ENCODE measurements at places on chromosomes 3 and 15.
A peak's percentile ranks its signal among the peaks of the same experiment; 100 is the strongest.

- no peak for DNase-seq
Measured at GRCh38 chr3:11956781-11957180, 47.4 kb upstream of the SYN2 start.

DNA sequence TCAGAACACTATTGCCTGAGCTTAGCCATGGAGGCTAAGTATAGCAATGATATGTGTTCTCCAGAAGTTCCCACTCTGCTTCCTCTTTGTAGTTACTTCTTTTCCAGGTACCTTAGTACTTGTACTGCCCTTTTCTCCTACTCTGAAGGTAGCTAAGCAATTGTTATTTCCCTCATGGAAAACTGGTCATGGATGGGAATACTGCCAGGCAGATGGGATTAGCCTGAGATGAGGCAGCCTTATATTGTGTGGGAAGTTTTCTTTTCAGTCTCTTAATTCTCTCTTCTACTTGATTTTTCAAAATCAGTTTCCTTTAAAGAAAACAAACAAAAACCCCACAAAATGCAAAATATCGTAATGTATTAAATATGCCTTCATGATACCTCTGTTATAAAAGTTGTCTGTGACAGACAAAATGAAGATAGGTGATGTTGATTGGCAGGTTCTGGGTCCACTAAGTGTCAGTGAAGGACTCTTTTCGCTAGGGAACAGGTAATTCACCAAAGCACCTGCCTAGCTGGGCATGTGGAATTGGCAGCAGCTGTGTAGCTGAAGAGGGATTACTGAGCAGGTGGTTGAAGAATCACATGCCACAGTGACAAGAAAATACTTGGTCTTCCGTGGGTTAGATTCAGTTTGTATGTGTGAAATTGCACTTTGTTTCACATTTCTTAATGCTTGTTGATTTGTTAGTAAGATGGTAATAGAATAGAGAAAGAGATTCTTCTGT is 4.1 kb downstream of the ZNF609 start:
- no peak for DNase-seq

DNA sequence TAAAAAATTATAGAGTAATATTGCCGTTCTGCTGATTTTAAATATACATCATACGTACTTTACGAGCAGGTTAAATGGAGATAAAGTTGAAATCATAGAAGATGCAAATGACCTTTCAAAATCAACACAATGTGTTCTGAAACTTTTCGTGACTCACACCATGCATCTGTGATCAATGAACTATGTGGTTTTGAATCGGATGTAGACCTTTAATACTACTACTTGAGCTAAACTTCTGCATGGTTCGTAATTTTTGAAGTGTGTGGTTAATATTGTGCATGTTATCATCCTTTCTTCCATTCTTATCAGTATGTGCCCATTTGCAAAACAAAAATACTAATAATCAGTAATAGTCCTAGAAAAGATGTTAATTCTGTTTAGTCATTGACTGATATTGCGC is 58.9 kb downstream of the GASK1A start:
- DNase-seq: no peak

GRCh38 chr15:100105101-100105500 is 236.7 kb downstream of the ADAMTS17 start:
- DNase-seq: no peak

- DNase-seq: no peak
Measured at GRCh38 chr3:120839120-120839519, 68.9 kb upstream of the STXBP5L start.

DNA sequence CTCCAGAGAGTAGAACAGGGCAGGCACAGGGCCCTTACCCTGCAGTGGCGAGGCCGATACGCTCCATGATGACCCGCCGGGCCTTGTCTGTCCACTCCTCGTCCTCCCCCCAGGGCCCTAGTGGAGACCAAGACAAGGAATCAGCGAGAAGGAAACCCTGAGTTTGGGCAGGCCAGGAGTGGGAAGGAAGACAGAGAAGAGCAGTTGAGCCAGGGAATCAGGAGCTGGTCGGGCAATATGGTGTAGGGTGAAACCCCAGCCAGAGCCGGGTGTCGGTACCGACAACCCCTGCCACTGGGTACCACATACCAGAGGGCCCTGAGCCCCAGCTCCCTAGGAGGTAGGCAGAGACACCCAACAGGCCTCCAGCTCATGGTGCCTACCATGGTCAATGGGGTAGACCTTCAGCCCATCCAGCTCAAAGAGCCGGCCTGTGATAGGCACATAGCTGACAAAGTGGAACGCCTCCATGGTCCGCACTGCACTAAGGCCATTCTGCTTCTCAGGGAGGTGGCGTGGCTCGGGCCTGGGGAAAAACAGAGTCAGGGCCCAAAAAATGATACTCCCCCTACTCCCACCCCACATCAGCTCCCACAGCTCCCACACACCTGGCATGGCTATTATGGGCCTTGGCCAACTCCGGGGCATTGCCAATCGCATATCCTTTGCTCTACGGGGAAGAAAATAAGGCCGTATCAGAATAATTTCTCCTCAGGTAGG is 38.0 kb downstream of the SEMA3G start:
- no peak for DNase-seq

DNA sequence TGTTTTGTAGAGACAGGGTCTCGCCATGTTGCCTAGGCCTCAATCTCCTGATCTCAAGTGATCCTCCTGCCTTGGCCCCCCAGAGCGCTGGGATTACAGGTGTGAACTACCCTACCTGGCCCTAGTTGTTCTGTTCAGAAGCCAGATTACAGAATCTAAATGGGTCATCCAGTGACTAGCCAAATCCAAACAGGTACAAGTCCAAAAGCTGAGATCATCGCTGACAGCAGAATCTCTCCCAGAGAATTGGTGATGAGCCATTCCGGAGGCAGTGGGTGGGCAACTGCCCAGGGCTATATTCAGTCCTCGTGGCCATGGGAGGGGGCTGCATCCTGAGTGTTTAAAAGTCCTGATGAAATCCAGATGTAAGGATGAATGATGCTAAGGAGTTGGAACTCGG is 47.5 kb upstream of the SEMA4B start:
- DNase-seq: no peak

DNA sequence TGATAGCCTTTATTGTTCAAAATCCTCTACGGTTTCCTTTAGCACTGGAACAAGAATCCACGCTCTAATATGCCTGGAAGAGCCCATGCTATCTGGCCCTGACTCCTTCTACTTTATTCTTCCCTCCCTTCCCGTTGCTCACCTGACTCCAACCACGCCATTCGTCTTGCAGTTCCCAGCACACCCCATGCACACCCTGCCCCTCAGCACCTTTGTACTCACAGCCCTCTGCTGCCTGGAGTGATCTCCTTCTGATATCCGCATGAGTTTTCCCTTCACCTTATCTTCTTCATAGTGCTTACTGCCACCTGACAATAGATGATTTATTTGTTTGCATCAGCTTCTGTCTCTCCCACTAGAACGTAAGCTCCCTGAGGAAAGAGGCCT is 16.6 kb upstream of the BCL2A1 start:
- no peak for DNase-seq

GRCh38 chr15:73628976-73629797 is 4.0 kb downstream of the NPTN start:
- DNase-seq: no peak

DNA sequence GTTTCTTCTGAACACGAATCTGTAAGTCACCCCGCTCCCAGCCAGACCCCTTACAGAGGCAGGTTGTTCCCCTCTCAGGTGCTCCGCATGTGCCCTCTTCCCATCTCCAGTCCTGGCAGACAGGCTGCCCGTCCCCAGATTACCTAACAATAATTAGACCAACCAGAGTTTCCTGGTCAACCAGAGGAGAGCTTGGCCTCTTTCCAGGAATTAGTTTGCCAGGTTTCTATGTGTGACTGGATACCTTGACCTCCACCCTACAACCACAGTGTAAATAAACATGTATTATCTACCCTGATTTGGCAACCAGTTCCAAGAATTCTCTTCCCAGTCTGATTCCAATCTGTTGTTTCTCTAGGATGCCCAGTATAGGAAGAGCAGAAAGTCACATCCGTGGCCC is 178.0 kb upstream of the UMPS start:
- no peak for DNase-seq

GRCh38 chr3:44442596-44443309 is 34.7 kb downstream of the ZNF445 start:
- no peak for DNase-seq

GRCh38 chr3:64149886-64150285 is 75.4 kb downstream of the PRICKLE2 start:
- DNase-seq: no peak

- DNase-seq: peak; percentile 44
Measured at GRCh38 chr3:133927540-133928066, 31.9 kb upstream of the RAB6B start.

DNA sequence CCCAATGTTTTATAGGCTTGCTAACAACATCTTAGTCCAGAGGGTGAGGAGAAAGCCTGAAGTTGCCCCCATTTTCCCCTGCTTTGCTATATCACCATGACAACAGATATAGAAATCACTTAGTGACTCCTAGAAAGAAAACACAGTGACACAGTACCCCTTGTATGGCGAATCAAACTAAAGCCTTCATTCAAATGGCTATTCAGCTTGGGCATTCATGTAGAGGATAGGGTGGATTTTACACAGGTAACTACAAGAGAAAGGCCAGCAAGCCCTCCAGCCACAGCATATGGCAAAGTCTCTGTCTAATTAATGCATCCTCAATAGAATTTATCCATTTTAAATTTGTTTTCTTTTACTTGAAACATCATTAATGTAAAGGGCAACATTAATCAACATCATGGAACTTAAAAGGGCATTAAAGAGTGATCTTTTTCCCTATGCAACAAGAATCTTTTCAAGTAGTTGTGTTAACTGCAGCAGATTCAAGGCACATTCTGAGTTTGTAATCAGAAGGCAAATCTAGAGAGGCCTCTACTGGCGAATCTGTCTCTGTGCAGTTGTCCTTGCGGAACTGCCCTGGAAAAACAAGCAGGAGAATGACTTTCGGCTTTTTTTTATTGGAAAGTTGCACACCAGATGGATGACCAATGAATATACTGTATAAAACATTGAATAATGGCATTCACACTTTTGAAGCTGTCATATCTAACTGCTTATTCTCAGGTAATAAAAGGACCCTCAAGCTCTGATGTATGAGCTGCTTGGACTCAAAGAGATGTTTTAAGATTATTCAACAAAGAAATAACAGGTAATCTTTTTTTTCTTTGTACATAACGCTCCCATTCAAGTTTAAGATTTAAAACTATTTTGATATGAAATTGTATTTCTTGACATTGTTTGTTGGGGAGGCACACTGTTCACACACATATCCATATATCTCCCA is 621.7 kb upstream of the AGTR1 start:
- no peak for DNase-seq

DNA sequence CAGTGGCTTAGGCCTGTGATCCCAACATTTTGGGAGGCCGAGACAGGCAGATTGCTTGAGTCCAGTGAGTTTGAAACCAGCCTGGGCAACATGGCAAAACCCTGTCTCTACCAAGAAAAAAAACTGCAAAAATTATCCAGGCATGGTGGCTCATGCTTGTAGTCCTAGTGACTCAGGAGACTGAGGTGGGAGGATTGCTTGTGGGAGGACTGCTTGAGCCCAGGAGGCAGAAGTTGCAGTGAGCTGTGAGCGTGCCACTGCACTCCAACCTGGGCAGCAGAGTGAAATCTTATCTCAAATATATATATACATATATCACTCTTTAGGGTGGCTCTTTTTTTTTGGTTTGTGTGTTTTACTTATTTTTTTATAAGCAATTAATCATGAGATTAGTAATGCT is 83.7 kb upstream of the WDR72 start:
- DNase-seq: no peak

DNA sequence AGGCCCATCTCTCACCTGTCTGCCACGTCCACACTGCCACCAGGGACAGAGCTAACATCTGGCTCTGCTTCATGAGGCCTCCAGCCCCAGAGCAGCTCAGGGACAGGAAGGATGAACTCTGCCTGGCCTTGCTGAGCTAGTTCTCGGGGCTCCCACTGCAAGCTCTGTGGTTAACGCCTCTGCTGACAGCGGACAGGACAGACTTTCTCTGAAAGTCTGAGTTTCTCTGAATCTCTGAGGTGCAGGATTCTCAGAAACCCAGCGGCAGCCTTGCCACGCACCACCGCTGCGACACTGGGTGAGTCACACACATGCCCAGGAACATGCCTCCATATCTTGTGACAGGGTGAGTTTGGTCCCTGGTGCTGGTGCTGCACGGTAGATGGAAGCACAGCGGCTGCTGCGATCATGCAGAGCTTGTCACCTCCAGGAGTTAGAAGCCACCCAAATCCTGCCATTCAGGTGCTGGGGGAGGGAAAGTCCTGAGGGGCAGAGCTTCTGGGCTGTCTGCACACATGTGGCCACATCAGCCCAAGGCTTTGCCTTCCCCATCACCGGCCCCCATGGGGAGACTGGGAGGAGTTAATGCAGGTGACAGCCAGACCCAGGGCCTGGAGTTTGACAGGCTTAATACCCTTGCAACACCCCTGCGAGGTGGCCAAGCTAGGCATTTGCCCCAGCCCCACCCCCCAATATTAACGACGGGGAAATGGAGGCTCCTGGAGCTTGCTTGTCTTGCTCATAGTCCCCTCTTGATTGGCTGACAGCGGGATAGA is 267.0 kb downstream of the PLCL2 start:
- DNase-seq: peak; percentile 23

- no peak for DNase-seq
Measured at GRCh38 chr15:61083081-61083787, 145.9 kb downstream of the RORA start.

- DNase-seq: no peak
Measured at GRCh38 chr3:138842483-138843188, 7.9 kb upstream of the PIK3CB start.

GRCh38 chr3:110495201-110495927 is 576.3 kb upstream of the NECTIN3 start:
- DNase-seq: no peak

DNA sequence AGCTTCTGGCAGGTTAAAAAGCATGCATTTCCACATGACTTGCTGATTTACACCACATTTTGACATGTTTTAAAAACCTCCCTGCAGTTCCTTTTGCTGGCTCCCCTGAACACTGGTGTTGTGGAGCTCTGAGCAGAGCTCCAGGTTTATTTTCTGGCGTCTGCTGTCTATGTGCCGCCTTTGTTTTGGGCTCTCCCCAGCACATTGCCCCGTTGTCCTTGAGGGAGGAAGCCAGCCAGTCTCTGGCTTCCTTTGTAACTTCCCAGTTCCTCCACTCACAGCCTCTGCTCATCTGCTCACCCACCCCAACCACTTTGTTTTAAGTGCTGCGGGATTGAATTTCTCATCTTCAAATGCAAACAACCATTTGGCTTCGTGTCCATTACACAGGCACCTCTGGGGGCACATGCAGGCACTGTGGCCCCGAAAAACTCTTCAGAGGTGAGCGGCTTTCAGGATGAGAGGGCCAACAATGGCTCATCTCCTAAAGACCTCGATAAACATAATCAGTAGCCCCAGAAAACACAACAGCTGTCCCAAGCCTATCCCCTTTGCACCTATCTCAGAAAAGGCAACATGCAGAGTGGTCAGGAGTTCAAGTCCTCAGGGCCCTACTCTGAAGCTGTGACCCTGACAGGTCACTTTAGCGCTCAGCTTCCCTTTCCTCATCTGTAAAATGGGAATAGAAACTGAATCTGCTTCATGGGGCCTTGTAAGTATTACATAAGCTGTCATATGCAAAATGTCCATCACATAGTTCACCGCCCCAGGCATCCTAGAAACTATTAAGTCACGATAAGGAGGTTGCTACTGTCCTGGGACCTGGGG is 1.3 kb upstream of the MEF2A start:
- DNase-seq: no peak

All from stimulated activated CD4-positive, alpha-beta T cell treated with anti-CD3 and anti-CD28 coated beads, Interleukin-1b, Interleukin-23, amount 100 ng/mL, for 1 hour (primary cell).